Aortic smooth muscle cell (primary cell): ENCODE measurements at places on chromosomes 6 and 20. TPM values are rescaled to one million over a fixed set of nuclear protein-coding genes. Genes with fewer than 3 reads are reported as not detected.

NKX2-2 gene
- not detected in 2 replicates for total RNA-seq

FRMD1 gene
- total RNA-seq, result not detected in 2 replicates

OR2J3 gene
- total RNA-seq, result not detected in 2 replicates

SMLR1 gene
- not detected in 2 replicates for total RNA-seq

TSHZ2 gene
- total RNA-seq, result 2.2 and 4.0 TPM in 2 replicates

GHRH gene
- total RNA-seq, result not detected in 2 replicates

TNF gene
- not detected in 2 replicates for total RNA-seq

ATP9A gene
- total RNA-seq, result 41.7 and 49.0 TPM in 2 replicates
